ENCODE measurements at places on chromosomes 16 and 17.
A peak's percentile ranks its signal among the peaks of the same experiment; 100 is the strongest.

GRCh38 chr16:88737298-88738150, 31.2 kb downstream of the CTU2 start:
- peak; percentile 66 for DNase-seq

- no peak for DNase-seq
Observed at GRCh38 chr17:75301502-75302206, 12.4 kb upstream of the SLC25A19 start.

- DNase-seq: no peak
Observed at GRCh38 chr17:557371-557770, 157.3 kb downstream of the VPS53 start.

DNA sequence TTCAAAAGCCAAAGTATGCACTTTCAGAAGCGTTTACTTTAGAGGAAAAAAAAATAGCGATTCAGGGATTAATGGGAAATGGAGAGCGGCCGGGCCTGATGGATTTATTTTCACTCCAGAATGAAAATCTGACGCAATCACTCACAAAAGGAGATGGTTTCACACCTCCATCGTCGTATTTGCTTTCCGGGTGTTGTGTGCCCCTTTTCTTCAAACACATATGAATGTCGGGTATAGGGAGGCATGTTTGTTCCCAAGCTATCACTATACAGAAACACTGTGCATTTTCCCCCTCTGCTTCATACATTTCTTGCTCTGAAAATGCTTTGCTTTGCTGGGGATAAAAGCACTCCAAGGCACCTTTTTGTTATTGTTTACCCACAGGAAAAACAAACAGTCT, 562.2 kb upstream of the ZFHX3 start:
- no peak for DNase-seq

DNA sequence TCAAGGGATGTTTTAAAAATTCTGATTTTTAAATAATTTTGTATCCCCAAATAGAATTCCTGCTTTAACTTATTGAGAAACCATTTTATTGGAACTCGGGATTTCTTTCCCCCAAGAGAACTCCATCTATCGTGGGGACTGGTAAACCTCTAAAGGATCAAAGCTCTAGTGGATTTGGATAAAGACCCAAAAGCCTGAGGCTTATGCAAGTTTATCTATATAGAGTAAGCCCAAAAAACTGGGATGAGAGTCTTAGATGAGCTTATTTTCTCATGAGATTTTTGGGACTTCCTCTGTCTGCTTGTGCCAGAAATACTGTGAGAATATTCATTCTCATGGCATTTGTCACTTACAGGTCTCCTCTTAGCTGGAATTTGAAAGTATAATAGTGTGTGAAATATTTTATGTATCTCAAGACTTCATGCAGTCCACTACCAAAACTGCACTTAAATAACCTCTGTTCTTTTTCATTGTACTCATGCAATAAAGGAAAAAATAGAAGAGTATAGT, 333.1 kb downstream of the BCAS3 start:
- DNase-seq: no peak

GRCh38 chr17:7294614-7295153, at the start of gene YBX2:
YBX2 (minus strand) TSS chr17:7294639; CDS start chr17:7294500, 139 bp downstream.
- DNase-seq: peak; percentile 59

DNA sequence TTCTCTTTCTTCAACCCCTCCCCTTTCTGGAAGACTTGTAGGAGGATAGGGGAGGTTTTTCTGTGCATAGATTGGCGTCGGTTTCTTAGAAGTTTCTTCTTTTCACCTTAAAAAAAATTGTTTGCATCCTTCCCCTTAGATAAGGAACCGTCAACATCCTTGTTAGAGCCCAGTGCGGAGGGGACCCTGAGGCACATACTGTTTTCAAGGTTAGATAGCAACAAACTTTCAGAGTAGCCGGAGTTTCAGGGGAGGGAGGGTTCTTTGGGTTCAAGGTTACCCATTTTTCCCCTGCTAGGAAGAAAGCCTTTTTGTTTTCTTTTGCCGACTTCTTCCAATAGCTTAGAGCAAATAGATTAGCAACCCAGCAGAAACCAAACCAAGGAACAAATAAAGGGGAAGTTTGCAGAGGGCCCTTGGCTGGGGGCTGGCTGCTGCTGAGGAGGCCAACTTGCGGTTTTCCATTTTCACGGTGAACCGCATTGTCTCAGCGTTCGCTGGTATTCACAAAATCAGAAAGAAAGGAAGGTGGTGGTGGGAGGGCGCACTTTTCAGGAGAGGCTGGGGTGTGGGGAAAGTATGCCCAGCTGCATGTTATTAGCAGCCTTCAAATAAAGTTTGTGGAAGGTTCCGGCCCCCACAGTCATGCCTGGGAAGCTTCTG, 28.8 kb downstream of the MSI2 start:
- DNase-seq: peak; percentile 37

- DNase-seq: no peak
Observed at GRCh38 chr16:55376045-55376444, 52.0 kb downstream of the IRX6 start.

GRCh38 chr16:47872225-47872624, 283.6 kb downstream of the ABCC12 start:
- DNase-seq: no peak

Data from trophoblast cell (in vitro differentiated cells and primary cell).